ENCODE measurements at places on chromosomes 5 and 9.
A peak's percentile ranks its signal among the peaks of the same experiment; 100 is the strongest.

- no peak for DNase-seq
Observed at GRCh38 chr5:54443270-54443669, 12.2 kb upstream of the HSPB3 start.

- no peak for DNase-seq
Observed at GRCh38 chr9:36679710-36680109, 107.0 kb downstream of the MELK start.

DNA sequence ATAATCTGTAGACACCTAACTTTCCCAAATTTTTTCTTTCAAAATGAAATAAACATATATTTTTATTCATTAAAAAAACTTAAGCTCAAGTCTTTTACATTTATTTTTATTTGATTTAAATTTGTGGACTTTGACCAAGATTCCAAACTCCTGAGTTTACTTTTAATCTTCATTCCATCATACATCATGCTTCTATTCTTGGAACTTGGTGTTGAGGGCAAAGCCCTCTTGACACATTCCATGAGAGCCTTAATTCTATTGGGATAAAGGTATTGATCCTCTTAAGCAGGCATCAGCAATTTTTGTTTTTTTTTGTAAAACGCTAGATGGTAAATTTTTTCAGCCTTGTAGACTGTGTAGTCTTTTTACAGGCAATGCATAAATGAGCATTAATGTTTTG lies 53.6 kb downstream of the FBXO4 start:
- DNase-seq = no peak

DNA sequence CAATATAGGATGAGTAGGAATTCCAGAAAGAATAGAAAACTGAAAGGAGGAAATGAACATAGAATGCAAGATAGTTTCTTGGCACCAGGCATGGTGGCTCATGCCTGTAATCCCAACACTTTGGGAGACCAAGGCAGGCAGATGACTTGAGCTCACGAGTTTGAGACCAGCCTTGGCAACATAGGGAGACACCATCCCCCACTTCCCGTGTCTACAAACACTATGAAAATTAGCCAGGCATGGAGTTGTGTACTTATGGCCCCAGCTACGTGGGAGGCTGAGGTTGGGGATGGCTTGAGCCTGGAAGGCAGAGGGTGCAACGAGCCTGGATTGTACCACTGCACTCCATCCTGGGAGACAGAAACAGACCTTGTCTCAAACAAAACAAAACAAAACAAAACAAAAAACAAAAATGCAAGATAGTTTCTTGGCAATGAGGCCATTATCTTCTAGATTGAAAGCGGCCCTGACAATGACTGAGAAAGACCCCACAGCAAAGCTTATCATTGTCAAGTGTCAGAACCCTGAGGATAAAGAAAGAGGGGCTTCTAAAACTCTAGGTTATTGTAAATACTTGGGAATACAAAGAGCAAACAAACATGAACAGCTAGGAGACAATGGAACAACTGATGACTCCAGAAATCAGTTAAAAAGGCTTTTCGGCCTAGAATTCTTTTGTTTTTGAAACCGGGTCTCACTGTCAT lies 9.2 kb downstream of the SQSTM1 start:
- DNase-seq = no peak

DNA sequence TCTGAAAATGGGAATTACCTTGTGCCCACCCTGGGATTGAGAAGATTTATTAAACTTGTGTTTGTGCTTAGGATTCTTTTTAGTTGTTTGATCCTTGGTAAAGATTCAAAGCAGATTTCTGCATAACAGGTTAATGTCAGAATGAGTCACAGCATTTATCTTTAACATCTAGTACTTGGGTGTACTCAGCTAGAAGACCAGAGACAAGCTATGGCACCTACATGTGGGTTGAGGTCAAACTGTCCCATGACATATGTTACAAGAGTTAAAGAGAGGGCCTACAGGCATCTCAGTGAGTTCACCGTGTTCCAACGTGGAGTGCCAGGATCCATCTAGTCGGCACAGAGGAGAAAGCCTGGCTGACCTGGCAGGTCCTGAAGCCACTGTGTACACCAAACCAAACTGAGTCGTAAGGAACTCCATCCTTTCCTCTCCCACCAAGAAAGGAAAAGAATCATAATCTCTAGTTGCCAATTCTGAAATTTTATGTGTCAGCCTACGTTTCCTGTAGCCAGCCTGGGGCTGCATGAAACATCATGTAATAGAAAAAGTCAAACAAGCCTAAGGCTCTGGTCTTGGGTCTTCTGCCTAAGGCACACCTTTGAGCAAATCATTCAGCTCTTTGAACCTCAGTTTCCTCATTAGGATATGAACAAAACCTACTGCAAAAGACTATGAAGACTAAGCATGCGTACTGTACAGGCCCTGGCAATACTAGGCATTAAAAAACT lies 73.7 kb downstream of the RCL1 start:
- DNase-seq = peak; percentile 34

- DNase-seq = peak; percentile 15
Observed at GRCh38 chr9:117437283-117437682, 22.4 kb upstream of the ASTN2 start.

DNA sequence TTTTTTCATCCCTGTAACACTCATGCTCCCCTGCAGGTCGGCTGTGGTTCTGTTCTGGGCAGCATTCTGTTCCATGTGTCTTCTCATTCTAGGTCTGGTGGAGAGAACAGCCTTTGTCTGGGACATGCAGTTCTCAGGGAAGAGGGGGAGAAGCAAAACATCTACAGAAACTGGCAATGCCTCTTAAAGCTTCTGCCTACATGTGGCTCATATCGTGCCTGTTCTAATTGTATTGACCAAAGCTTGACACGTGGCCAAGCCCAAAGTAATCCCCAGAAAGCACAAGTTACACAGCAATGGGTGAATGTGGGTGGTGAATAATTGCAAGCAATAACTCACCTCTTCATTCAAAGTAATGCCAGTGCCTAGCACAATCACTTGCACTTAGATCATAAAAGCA lies 218.2 kb upstream of the IL12B start:
- DNase-seq = no peak

DNA sequence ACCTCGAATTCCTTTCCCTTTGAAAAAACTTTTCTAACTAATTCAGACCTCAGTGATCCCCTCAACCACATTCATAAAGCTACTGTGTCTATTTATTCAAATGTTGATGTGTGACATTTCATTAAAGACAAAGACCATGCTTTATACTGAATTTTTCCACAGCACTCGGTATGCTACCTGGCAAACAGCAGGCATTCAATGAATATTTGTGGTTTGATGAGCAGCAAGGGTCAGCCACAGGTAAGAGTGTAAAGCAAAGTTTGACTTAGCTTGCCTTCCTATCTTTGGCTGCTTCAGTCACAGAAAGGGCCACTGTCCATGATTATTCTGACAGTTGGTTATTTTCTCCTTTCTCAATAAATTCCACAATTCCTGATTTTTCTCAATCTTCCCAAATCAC lies 5.1 kb upstream of the CDC42SE2 start:
- peak; percentile 59 for DNase-seq

DNA sequence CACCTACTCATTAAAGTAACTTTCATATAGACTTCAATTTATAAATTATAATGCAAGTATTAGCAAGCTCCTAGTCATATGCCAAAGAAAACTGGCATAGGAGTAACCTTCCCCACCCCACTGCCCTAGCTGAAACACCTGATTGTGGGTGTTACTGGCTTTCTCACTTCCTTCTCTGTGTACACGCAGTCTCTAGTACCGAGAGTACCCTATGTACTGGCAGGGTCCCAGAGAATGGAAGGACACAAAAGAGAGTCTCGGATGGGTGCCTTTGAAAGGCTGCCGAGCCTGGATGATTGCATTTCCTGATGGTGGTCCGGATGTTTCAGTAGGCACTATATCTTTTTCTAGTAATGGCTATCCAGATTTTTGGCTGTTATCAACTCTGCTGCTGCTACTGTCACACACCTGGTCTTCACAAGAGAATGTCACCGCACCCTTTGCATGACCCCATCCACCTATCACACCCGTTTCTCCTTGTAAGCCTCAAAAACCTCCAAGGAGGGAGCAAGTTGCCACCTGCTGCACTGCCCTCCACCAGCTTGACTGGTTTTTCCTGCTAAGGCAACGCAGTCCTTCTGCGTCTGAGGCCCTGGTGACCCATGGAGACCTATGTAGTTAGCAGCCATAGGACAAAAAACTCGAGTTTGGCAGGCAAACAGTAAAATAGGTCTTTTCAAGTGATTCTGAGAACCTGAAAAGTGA lies 53.8 kb upstream of the CLINT1 start:
- DNase-seq = peak; percentile 76

DNA sequence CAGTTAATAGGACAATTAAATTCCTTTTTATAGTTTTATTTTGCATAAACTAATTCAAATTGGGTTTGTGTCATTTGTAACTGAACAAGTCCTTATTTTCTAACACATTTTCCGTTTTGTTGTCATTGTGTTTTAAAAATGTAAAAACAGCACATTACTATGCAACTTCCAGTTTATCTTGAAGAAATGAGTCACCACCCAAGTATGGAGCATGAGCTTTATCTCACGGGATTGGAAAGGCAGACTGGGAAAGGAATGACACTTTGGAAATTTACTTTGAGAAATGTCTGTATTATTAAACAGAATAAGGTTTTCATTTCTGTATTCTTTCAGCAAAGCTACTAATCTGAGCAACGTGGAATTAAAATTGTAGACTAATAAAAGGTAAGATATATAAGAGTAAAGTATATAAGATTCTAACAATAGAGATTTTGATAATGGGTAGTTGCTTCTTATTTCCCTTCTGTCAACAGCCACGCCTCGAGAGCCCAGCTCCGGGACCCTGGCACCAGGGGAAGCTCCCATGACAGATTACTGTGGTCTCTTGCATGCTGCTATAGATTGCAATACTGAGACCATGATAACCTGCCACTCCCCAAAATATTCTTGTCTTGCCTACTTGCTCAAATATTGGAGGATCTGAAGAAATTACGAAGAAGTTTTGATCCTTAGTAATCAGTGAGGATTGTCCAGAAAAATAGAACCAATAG lies 433.1 kb downstream of the CHSY3 start:
- peak; percentile 72 for DNase-seq

DNA sequence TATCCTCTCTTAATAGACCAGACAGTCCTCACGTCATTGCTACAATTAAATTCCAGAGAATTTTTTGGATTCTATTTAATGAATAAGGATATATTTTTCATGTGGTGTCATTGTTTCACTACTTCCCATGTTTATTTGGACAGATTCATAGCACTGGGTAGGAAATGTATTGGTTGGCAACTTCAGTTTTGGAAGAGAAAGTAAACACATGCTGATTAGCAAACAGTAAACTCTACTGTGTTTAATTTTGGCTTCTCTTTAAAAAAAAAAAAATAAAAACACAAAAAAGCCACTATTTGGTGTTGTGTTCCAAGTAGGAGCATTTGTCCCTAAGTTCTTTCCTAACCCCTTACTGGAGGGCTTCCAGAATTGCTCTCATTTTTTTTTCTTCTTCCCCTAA lies 77.3 kb downstream of the NFIB start:
- DNase-seq = no peak

DNA sequence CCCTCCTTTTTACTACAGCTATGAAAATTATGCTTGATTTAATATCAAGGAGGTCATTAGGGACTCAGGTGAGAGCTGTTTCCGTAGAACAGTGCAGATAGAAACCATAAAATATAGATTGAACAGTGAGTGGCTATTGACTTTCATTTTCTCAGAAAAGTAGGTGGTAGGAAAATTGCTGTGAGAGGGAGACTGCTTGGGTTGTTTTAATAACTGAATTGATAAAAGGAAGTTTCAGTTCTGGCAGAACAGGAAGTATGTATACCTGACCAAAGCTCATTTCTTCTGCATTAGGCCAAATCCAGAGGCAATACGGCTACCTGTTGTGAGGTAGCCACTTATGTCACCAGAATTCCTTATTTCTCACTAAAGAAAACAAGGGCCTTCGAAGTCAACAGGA lies 761.7 kb upstream of the ARRDC3 start:
- no peak for DNase-seq

DNA sequence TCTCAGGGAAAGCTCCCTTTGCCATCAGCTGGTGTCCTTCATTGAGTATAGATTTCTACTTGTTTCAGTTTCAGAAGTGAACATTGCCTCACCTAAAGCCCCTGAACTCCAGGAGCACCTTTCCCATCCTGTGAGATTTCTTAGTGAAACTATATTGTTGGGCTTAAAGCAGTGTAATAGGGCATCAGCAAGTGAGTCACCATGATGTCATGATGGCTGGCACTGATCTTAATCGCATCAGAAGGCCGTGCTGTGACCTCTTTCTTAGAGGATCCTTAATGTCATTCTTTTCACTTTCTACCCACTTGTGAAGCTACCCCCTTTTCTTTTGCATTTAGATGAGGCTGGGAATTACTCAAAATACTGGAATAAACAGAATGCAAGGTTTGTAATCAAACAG lies 401.3 kb downstream of the MTRR start:
- no peak for DNase-seq

DNA sequence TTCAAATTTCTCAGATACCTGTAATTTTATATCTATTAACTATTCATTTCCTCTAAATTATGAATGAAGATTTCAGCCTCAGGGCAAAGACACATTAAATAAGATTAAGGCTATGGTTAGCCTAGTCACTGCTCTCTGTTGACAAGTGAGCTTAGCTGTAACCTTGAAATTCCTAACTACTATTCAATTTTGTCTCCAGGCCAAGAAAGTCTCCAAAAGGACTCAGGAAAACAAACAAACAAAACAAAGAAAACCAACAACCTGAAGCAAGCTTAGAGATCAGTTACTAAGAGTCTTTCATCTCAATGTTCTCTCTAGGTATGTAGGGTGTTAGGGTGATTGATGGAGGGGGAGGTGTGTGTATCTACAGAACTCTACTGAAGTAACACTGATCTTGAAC lies 9.6 kb upstream of the CTNNAL1 start:
- DNase-seq = peak; percentile 63

DNA sequence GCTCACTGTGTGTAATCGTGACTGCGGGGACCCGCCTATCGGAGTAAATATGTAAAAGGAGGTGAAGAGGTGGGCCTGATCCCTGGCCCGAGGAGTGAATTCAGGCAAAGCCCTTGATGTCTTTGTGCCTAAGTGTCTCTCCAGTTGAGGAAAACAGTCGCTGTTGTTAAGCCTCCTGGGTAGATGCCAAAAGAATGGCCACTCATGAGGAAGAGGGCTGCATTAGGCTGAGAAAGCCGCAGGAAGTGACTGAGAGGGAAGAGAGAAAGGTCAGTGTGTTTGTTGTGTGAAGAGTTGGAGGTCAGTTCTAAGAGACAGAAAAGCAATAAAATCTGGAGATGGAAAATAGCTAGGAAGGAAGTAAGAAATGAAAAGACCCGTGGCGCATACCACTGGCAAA lies 35.8 kb upstream of the PIP5K1B start:
- DNase-seq = no peak

- peak; percentile 58 for DNase-seq
Observed at GRCh38 chr5:172714491-172715420, 56.2 kb downstream of the DUSP1 start.
